IMR-90 (cell line): ENCODE measurements at places on chromosomes 1 and 21. TPM values are rescaled to one million over a fixed set of nuclear protein-coding genes. Genes with fewer than 3 reads are reported as not detected.

The TMEM269 gene
- not detected in 2 replicates for total RNA-seq

The CLCNKA gene
- not detected in 2 replicates for total RNA-seq

The AVPR1B gene
- total RNA-seq: not detected in 2 replicates

The PGLYRP4 gene
- not detected in 2 replicates for total RNA-seq

The CELSR2 gene
- 1.1 and 1.3 TPM in 2 replicates for total RNA-seq

The AMPD1 gene
- not detected in 2 replicates for total RNA-seq

The GPR52 gene
- 0.90 and 2.2 TPM in 2 replicates for total RNA-seq

The SCMH1 gene
- total RNA-seq: 9.0 and 9.7 TPM in 2 replicates

The UBE2U gene
- total RNA-seq: not detected in 2 replicates

The GALNT2 gene
- total RNA-seq: 50.4 and 58.6 TPM in 2 replicates

The SLC45A1 gene
- 0.72 and 0.83 TPM in 2 replicates for total RNA-seq

The RHCE gene
- 0.54 and 0.56 TPM in 2 replicates for total RNA-seq

The C1QC gene
- total RNA-seq: not detected in 2 replicates

The SPRR2D gene
- total RNA-seq: not detected in 2 replicates

The PDC gene
- total RNA-seq: not detected in 2 replicates

The HPDL gene
- total RNA-seq: 0.54 and 0.56 TPM in 2 replicates

The CFAP126 gene
- not detected in 2 replicates for total RNA-seq

The NGF gene
- 8.3 and 12.5 TPM in 2 replicates for total RNA-seq

The SH3BP5L gene
- total RNA-seq: 23.3 and 25.0 TPM in 2 replicates

The ADORA3 gene
- total RNA-seq: not detected in 2 replicates
